ENCODE measurements at places on chromosomes 12 and 14.

DNA sequence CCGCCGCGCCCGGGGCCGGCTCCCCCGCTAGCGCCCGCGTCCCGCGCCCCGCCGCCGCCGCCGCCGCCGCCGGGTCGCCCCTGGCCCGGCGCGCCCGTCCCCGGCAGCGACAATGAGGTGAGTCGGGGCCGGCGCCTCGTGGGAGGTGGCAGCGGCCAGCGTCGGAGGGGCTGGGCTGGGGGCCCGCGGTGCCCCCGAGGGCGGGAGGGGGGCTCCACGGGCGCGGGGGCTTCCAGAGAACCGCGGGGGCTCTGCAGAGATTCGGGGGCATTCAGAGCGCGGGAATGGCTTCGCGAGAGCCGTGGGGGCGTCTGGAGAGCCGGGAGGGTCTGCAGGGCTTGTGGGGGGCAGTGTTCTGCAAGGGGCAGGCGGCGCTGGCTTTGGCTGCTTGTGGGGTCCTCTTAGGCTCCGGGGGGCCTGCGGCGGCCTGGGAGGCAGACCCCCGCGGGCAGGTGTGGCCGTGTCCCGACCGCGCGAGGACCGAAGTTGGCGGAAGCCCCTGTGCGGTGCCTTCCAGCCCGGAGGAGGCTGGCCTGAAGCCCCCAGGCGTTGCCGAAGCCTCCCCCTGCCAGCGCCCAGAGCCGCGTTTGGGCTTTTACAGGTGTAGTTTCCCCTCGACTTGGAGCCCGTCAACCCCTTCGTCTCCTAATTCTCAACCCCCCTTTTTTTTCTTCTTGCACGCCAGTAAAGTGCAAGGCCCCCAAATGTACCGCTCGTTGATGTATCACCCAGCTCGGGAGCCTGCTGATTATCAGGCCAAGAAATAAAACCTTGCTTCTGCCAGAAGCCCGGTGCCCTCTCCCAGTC is 93.1 kb upstream of the EVL start:
- no peak for DNase-seq

- no peak for DNase-seq
These were observed 23.1 kb downstream of the ACVR1B start for GRCh38 chr12:51974646-51975045.

- DNase-seq, result no peak
These were observed 62.3 kb upstream of the TMEM132C start for GRCh38 chr12:128204711-128205110.

DNA sequence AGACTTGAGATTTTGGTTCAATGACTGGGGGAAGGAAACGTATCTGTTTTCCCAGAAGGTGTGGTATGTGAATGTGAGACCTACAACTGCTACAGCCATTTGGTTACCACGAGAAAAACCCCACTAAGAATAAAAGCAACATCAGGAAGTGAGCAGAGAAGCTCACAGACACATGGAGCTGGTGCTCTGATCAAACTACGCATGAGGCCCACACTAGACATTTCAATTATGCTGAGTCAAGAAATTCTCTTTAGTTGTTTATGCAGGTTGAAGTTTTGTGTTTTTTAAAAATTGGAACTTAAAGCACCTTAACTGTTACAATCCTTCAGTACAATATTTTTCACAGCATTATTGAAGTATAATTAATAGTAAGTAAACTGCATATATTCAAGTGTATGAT is 8.9 kb upstream of the SPTLC2 start:
- no peak for DNase-seq

DNA sequence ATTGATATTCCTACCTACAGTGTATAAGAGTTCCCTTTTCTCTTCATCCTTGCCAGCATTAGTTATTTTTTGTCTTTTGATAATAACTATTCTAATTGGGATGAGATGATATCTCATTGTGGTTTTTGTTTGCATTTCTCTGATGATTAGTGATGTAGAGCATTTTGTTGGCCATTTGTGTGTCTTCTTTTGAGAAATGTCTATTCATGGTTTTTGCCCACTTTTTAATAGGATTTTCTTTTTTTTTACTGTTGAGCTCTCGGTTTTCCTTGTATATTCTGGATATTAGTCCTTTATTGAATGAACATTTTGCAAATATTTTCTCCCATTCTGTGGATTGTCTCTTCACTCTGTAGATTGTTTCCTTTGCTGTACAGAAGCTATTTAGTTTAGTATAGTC is 79.6 kb upstream of the AMIGO2 start:
- DNase-seq, result no peak

DNA sequence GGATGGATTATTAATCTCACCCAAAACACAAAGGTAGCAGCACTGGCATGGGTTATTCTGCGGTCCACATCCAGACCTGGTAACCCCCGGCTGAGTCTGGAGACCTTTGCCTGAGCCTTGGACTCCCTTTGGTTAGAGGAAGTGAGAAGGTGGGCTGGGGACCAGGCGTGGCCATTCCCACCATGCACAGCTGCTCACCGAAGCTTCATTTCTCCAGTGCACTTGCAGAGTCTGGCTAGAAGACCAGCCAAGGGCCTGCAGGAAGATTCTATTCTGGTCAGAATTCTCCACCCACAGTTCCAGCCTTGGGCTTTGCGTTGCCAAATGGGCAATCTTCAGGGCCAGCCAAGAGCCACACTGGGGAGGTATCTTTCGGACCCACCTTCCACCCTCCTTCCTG is 73.0 kb downstream of the LGMN start:
- DNase-seq, result no peak

GRCh38 chr12:123034865-123035264 is 54.4 kb downstream of the ARL6IP4 start:
- DNase-seq, result peak; percentile 88

GRCh38 chr12:49388682-49389386 is 21.6 kb downstream of the SPATS2 start:
- no peak for DNase-seq

- DNase-seq, result no peak
These were observed 8.2 kb downstream of the CHST11 start for GRCh38 chr12:104464899-104465298.

DNA sequence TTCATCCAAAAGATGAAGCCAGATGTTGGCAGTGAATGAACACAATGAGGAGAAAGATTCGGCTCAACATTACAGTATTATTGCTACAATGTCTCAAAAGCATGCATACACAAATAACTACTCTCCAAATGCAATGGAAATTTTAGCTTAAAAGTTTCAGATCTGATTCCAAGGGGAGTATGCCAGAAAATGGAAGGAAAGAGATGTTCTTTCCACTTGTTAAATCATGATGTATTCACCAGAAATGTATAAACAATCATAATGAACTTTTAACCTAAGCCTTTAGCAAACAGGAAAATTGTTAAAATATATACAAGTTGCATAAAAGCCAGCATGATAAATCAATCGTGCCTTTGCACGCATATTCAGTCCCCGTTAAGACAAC is 62.1 kb downstream of the SH2B3 start:
- DNase-seq, result no peak

- no peak for DNase-seq
These were observed 72.1 kb upstream of the MANSC4 start for GRCh38 chr12:27852117-27852516.

DNA sequence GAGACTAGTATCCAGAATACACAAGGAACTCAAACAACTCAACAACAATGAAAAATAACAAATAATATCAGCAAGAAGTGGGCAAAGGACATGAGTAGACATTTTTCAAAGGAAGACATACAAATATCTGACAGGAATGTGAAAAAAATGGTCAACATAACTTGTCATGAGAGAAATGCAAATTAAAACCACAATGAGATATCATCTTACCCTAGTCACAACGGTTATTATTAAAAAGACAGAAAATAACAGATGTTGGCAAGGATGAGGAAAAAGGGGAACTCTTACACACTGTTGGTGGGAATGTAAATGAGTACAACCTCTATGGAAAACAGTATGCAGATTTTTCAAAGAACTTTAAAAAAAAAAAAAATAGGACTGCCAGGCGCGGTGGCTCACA is 20.4 kb downstream of the VWF start:
- no peak for DNase-seq

- no peak for DNase-seq
These were observed 394.1 kb downstream of the BCAT1 start for GRCh38 chr12:24554612-24555295.

GRCh38 chr12:99981639-99982190 is 3.0 kb downstream of the ANKS1B start:
- no peak for DNase-seq

DNA sequence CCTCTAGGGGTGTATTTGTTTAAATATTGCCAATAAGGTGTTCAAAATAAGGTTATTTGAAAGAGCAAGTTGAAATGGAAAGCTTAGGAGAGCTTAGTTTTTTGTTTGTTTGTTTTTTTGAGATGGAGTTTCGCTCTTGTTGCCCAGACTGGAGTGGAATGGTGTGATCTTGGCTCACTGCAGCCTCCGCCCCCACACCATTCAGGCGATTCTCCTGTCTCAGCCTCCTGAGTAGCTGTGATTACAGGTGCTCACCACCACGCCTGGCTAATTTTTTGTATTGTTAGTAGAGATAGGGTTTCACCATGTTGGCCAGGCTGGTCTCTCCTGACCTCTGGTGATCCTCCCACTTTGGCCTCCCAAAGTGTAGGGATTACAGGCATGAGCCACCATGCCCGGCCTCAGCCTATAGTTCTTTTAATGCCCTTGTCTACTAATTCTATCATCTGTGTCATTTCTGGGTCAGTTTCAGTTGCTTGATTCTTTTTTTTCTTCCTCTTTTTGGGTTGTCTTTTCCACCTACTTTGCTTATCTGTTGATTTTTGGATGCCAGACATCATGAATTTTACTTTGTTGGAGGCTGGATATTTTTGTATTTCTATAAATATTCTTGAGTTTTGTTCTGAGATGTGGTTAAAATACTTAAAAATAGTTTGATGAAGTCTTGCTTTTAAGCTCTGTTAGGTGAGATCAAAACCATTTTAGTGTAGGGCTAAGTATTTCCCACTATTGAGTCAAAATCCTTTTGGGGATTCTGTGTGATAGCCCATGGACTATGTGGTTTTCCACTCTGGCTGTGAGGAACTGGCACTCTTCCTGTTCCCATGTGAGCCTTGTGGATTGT is 18.7 kb downstream of the RCOR1 start:
- DNase-seq, result no peak

- DNase-seq, result no peak
These were observed 17.2 kb downstream of the PSMC1 start for GRCh38 chr14:90273532-90273931.

DNA sequence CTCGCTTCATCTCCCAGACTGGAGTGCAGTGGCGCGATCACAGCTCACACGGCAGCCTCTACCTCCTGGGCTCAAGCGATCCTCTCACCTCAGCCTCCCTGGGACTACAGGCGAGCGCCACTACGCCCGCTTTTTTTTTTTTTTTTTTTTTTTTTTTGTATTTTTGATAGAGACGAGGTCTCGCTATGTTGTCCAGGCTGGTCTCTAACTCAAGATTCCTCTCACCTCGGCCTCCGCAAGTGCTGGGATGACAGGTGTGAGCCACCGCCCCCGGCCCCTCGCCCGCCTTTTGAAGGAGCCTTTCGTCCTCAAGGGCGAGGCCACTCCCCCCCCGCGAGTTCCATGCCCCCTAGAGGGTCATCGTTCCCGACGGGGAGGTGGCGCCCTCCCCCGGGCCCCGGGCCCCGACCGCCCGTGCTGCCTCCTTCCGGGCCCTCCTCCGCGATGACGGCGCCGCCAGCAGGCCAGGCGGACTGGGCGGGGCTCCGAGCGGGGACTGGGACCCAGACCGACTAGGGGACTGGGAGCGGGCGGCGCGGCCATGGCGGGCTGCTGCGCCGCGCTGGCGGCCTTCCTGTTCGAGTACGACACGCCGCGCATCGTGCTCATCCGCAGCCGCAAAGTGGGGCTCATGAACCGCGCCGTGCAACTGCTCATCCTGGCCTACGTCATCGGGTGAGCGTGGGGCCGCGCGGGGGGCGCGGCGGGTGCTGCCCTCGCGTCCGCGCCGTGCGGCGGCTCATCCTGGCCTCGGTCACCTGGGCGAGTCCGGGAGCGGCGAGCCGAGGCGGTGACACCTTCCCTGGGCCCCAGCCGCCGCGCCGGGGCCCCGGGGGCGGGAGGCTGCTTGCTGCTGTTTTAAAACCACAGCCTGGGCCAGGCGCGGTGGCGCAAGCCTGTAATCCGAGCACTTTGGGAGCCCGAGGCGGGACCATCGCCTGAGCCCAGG is at the start of gene P2RX4:
Gene P2RX4, plus strand, starts transcription at position 506 of the 949 bp plus-strand sequence. Its CDS starts 36 bp downstream, at position 542.
- peak; percentile 78 for DNase-seq

DNA sequence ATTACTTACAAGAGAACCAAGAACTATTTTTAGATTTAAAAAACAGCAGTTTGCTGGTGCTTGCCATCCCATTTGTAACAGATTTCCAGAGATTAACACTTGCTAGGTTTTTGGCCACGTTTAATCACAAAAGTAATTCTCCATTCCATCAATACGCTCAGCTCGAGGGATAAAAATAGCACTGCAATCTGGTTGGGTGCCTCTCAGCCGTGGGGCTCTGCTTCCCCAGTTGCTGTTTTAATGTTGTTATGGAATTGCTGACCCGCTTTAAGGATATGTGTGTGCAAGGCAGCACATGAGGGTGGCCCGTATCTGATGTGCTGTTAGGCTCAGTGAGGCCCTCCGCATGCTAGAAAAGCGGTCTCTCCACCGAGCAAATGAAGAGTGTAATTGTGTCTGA is 222.2 kb upstream of the TMEM260 start:
- no peak for DNase-seq

GRCh38 chr12:130192642-130193345 is 30.5 kb downstream of the FZD10 start:
- DNase-seq, result no peak

DNA sequence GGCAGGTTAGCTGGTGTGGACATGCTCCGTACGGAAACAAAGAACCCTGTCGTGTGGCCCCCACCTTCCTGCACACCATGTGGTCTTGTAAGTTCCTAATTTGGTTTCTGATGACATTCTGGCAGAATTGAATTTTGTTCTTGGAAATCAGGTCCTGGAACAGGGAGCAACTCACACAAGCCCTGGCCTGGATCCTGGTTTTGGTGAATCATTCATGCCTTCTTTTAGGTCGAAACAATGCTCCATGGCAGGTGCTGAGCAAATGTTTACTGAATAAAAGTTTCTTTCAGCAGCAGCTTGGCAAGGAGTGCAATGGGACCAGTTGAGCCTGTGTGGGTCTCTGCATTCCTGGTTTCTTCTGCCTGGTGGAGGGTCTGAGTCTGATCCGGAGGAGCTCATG is 978.4 kb downstream of the BCL11B start:
- no peak for DNase-seq

GRCh38 chr14:104247336-104248202 is 109.2 kb downstream of the KIF26A start:
- DNase-seq, result no peak

- DNase-seq, result peak; percentile 86
These were observed 2.7 kb upstream of the SAMD4A start for GRCh38 chr14:54564071-54564867.

DNA sequence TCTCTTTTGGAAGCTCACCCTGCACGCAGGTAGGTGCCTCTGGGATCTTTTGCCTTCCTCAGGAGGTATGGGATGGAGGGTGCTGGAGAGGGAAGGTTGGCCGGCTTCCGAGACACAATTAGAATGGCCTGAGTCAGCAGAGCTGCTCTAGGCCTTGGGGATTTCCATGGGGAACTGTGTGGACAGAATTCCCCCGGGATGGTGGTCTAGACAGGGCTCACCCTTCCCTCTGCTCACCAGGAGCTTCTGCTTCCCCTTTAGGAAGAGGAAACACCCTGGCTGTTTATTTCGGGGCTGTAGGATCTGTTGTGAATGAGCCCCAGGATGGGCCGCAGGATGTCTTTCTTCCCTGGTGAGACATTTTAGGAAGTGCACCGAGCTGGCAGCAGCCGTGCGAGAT is 43.7 kb upstream of the TMED10 start:
- no peak for DNase-seq

All from PC-3 (cell line).